ENCODE measurements at places on chromosomes 6 and 20.

GRCh38 chr6:98880486-98880885 is 46.1 kb downstream of the POU3F2 start:
- DNase-seq, result peak; percentile 40

DNA sequence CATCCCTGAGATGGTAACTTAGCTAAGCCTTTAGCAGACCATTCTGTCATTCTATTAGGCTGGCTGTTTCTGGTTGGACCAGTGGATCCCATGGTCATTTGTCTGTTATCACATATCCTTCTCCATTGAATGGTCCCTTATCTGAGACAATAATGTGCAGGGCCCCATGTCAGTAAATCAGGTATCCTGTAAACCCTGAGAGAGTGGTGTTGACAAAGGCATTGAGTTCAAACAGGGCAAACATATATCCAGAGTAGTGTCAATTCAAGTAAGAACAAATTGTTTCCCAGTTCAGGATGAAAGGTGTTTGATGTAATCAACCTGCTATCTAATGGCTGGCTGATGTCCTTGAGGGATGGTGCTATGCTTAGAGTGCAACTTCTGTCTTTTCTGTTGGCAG is 126.2 kb downstream of the LINC00237 start:
- DNase-seq, result no peak

- DNase-seq, result no peak
Measured at GRCh38 chr6:127608554-127609270, 31.7 kb downstream of the C6orf58 start.

- no peak for DNase-seq
Measured at GRCh38 chr6:1873781-1874180, 264.1 kb downstream of the FOXC1 start.

- DNase-seq, result no peak
Measured at GRCh38 chr6:11006061-11006460, 38.0 kb downstream of the ELOVL2 start.

- no peak for DNase-seq
Measured at GRCh38 chr6:90323706-90324105, 27.1 kb upstream of the BACH2 start.

- no peak for DNase-seq
Measured at GRCh38 chr6:31407699-31408098, 4.3 kb downstream of the MICA start.

DNA sequence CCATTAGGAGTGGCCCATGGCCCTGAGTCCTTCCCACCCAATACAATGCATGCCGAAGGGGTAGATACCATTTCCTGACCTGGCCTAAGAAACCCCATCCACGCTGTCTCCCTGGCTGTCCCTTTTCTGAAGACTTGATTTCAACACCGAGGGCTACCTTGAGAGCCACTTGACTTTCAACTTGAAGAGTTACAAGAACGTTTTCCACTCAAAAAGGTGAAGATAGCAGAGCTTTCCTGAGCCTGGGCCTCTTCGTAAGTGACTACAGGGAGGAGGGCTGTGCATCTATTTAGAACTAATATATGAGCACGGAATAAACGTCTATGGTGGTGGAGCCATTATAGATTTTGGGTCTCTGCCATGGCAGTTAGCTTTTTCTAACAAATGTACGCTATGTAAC is 14.4 kb upstream of the PPP1R14C start:
- DNase-seq, result no peak

GRCh38 chr6:5490501-5491069 is 229.3 kb downstream of the FARS2 start:
- DNase-seq, result peak; percentile 98

GRCh38 chr6:34243131-34243771 is 5.6 kb downstream of the SMIM29 start:
- no peak for DNase-seq

DNA sequence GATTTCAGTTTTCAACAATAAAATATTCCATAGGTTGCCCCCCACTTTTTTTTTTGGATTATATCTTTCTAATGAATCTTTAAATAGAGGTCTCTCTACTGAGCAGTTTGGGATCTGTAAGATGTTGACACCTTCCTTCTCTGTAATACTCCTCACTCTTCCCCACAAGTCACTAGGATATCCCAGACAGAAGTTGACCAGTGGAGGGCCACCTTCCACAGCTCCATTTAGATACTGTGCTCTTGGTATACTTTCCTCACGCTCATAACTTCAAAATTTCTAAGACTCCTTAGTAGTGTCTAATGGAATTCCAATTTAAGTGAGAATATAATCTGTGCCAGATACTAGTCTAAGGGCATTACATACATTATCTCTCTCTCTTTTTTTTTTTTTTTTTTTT is 159.0 kb upstream of the BEND3 start:
- DNase-seq, result no peak

DNA sequence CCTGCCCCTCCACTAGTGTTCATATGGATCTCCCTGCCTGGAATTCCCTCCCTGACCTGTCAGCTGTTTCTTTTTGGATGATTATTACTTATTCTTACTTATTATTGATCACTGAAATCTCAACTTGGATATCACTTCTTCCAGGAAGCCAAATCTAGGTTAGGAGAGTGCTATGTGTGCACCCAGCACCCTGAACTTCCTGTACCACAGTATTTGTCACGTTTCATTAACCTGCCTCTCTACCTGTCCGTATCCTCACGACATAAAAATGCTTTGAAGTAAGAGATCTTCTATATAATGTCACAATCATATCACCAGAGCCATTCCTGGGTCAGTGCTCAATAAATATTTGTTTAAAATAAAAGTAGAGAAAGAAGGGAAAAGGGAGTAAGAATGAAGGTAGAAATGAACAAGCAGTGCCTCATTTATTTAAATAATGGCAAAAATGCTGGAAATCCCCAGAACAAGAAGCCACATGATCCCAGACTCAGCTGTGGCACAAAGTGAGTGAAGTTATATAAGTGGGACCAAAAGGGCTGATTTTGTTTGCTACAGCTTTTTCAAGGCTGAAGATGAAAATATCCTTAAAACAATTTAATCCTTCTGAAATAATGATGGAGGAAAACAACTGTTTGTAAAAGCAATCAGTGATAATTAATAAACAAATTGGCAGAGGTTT is 88.0 kb upstream of the MANEA start:
- no peak for DNase-seq

DNA sequence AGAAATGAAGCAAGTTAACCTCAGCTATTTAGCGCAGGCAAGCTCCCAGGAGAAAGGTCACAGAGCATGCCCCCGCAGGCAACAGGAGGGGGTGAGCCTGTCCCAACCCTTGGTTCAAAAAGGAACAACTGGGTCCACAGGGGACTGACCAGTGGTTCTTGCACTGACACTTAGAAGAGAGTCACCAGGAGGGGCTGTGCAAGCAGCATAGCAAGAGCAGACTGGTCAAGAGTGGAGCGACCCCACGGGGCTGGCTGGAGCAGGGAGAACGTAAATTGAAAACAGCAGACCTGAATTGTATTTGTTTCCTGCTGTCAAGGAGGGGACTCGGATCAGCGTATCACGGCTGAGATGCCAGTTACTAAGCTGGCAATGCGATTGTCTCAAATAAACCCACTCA is 32.8 kb downstream of the GABRR1 start:
- DNase-seq, result no peak

GRCh38 chr6:150631984-150632642 is 32.4 kb downstream of the PLEKHG1 start:
- DNase-seq, result no peak

DNA sequence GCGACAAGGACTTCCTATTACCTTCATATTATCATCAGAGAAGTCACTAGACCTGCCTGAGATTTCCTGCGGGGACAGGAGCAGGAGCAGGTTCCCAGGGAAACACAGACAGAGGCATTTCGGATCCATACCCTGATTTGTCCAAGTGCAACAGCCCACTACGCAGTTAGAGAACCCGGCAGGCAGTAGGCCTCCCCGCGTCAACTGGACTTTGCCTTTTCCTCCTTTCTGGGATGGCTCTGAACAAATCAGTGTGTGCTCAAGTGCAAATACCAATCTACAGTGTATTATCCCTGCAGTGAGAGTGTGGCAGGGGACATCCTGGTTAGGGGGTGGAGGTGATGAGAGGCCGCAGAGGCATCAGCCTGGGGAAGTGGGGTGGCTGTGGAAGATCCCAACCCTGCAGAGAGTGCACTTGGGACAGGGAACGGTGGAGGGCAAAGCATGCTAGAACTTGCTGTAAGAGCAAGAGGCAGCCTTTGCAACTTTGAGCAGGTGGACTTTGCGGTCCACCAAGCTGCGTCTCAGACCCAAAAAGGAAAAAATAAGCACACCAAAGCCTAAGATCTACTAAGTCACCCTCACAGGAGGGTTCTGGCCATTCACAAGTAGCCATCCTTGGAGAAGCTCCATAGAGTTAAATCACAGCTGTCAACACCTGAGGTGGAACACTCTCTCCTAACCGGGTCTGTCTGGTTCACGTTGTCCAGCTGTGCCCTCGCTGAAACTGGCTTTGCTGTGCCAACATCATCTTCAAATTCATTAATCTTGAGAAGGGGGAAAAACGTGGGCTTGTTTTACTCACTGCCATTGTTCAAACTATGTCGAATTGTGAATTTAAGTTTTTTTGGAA is 159.1 kb downstream of the ZDHHC14 start:
- DNase-seq, result no peak

- no peak for DNase-seq
Measured at GRCh38 chr6:11113038-11113437, 1.5 kb upstream of the ERVFRD-1 start.

DNA sequence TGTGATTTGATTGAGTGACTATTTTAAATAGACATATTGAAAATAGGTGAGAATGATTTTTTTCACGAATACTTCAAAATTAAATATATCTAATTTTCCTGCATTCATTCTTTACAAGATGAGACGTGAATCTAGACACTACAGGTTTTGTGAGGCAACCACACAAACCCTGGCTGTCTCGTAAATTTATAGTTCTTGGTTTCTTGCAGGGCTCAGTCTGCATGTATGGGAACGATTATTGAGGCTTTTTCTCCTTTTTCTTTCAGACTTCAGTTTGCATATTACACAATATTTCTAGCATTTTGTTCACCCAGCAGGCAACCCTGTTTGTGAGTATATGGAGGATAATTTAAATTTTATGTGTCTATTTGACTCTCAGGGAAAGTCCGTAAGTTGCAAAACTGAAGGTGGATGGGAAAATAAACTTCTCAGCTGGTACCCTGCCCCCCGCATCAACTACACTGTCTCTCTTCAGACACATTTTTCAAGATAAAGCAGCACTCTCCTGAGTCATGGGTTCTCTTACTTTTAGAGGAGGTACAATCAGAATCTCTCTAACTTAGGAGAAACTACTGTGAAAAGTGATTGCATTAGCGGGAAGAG is 1349.3 kb downstream of the GRIK2 start:
- no peak for DNase-seq

- DNase-seq, result no peak
Measured at GRCh38 chr6:5180636-5181035, 80.1 kb downstream of the LYRM4 start.

- no peak for DNase-seq
Measured at GRCh38 chr20:20734475-20734948, 22.1 kb upstream of the RALGAPA2 start.

GRCh38 chr6:111590209-111590980 is 15.3 kb downstream of the TRAF3IP2 start:
- DNase-seq, result no peak

- DNase-seq, result no peak
Measured at GRCh38 chr20:22797103-22797502, 212.7 kb upstream of the FOXA2 start.

DNA sequence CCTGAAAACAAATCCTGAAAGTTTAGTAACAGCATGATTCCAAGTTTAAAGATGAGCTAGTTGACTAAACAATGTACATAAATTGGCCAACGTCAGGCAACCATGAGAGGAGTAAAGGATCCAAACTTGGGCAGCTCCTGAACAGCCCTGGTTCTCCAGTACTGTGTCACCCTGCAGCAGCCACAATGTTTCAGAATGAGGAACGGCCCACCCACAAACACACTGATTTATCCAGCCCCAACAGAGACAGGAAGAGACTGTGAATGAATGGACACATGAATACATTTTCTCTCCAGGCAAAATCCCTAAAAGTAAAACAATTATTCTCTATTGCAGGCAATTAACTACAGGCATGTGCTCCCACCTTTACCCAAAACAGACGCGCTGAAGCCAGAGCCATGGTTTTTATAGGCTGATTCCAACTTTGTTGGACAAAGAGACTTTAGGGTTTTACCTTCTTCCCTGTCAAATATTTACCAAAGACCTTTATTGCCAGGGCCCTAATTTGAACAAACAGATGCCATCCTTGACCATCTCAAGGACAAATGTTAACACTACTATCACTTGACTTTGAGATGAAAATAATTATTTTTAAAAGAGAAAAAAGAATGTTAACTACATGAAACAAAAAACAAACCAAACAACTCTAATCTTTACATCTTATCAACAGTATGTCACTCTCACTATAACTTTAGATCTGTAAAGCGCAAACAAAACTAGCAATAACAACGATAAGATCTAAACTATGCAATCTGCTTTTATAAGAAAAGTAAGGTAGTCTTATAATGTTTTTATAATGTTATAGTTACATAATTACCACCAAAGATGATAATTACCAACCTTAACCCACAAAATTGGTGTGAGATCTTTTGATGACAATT is 22.9 kb downstream of the CNKSR3 start:
- no peak for DNase-seq

GRCh38 chr6:131717836-131718542 is 7.2 kb upstream of the CTAGE9 start:
- no peak for DNase-seq

DNA sequence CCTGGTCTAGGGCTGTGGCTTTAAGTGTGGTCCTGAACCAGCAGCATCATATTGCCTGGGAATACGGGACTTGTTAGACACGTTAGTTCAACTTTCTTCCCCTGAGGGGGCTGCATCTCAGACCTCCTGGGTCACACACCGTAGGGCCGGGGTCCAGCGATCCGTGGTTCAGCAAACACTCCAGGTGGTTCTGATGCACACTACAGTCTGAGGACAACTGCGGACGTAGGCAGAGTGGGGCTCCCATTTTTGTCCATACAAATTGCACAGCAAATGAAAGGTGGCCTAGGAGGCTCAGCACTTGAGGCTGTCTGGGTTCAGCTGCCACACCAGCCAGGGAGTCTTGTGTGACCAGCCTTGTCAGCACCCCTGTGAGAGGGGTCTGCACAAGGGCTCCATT is 233.1 kb downstream of the QKI start:
- no peak for DNase-seq

- no peak for DNase-seq
Measured at GRCh38 chr6:29641430-29642148, 8.6 kb upstream of the GABBR1 start.

DNA sequence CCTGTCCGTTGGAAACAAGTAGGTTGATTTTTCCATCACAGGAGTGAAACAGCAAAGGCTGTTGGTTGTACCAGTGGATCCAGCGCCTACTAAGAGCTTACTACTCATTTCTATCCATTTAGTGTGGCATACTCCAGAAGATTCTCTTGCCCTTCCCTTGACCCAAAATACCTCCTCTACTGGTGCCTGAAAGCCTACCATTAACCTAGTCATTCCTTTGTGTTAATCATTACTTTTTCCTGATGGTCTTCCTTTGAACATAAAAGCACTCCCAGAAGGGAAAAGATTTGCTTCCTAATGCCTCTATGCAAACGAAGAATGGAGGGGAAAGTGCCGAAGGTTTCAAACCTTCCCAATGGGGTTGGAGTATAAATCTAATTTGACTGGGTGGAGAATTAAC is 123.3 kb downstream of the QRSL1 start:
- no peak for DNase-seq

- DNase-seq, result peak; percentile 89
Measured at GRCh38 chr20:10667560-10668167, 6.1 kb downstream of the JAG1 start.

- no peak for DNase-seq
Measured at GRCh38 chr6:106617302-106617701, 12.0 kb downstream of the RTN4IP1 start.

GRCh38 chr6:145733810-145734209 is 1.5 kb downstream of the EPM2A start:
- peak; percentile 71 for DNase-seq

- no peak for DNase-seq
Measured at GRCh38 chr6:122663981-122664380, 53.8 kb downstream of the PKIB start.
